Aorta (tissue), 5 donors: ENCODE measurements at places on chromosomes 4 and X. TPM values are rescaled to one million over a fixed set of nuclear protein-coding genes. Genes with fewer than 3 reads are reported as not detected.

- no peak overlapping the region for H3K4me3 ChIP-seq
- no peaks in the 10 kb centered on the region for H3K36me3 ChIP-seq
- no peaks in the 10 kb centered on the region for H3K27me3 ChIP-seq
These were observed 3.5 kb upstream of the CLNK start for GRCh38 chr4:10688022-10688421.

- DNase-seq, result no peak
- no peaks in the 10 kb centered on the region for H3K4me1 ChIP-seq
- no peak overlapping the region for H3K4me3 ChIP-seq
- no peaks in the 10 kb centered on the region for H3K27me3 ChIP-seq
These were observed 75.4 kb downstream of the AR start for GRCh38 chrX:67619253-67619652.

GRCh38 chr4:78150543-78150864 lies 93.4 kb downstream of the FRAS1 start:
- no peaks in the 10 kb centered on the region for H3K4me1 ChIP-seq
- H3K4me3 ChIP-seq, result no peak overlapping the region
- H3K27ac ChIP-seq, result no peak overlapping the region
- no peak for DNase-seq

DNA sequence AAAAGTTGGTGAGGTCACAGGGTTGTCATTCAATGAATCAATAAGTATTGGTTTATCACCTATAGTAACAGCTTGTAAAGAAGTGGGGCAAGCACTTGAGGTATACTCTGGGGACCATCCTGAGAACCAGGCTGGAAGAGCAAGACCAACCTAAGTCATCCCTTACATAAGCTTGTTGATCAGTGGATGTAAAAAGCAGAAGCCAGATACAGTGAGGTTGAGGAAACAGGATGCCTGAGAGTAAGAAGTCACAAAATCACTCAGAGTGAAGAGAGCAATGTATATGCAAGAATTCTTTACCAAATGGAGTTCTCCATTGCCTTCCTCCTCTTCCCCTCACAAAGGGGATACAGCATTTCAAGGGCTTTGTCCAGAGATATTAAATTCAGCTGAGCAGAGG lies 76.3 kb upstream of the PACRGL start:
- H3K27ac ChIP-seq, result no peak overlapping the region
- no peaks in the 10 kb centered on the region for H3K27me3 ChIP-seq
- H3K36me3 ChIP-seq, result no peaks in the 10 kb centered on the region
- no peak for DNase-seq
- no peak overlapping the region for H3K4me3 ChIP-seq

- no peaks in the 10 kb centered on the region for H3K36me3 ChIP-seq
- H3K27me3 ChIP-seq, result no peaks in the 10 kb centered on the region
- H3K27ac ChIP-seq, result no peak overlapping the region
- no peaks in the 10 kb centered on the region for H3K4me1 ChIP-seq
These were observed 12.0 kb downstream of the RFC1 start for GRCh38 chr4:39354254-39354552.

DNA sequence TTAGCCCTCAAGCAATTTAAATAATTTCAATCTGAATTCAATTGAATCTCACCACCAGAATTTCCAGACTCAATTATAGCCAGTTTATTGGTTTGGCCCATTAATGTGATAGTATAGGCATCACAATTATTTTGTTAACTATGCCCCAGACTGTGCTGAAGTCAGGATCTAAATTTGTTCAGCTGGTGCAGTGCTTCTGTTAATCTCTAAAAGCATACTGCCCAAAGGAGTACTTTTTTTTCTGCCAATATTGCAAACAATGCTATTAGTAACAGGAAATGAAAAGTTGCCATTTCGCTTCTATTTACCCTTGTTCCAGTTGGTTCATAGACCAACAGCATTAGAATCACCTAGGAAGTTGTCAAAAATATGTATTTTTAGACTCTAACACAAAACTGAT lies 171.0 kb downstream of the GPM6A start:
- H3K36me3 ChIP-seq, result no peaks in the 10 kb centered on the region
- H3K4me3 ChIP-seq, result no peak overlapping the region
- DNase-seq, result no peak
- H3K4me1 ChIP-seq, result no peaks in the 10 kb centered on the region
- no peak overlapping the region for H3K27ac ChIP-seq

DNA sequence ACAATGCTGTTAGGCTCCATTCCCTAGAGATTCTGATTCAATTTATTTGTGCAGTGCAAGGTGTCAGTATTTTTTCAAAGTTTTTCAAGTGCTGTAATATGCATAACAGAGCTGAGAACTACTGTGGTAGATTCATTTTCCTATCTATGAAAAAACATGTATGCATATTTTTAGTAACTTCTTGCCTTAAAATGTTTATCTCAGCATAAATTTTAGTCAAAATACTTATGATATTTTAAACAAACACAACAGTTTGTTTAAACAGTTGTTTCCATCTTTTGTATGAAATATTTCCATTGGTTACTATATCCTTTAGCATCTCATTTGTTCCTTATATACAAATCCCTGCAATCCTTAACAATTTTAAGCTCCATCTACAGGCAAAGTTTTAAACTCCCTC lies 624.8 kb upstream of the ADGRL3 start:
- no peak overlapping the region for H3K27ac ChIP-seq
- no peaks in the 10 kb centered on the region for H3K36me3 ChIP-seq

GRCh38 chrX:145886469-145886868 lies 68.8 kb downstream of the SLITRK2 start:
- no peak overlapping the region for H3K4me3 ChIP-seq
- H3K27me3 ChIP-seq, result peaks cover 1% of the 10 kb centered on the region
- H3K4me1 ChIP-seq, result no peaks in the 10 kb centered on the region
- no peak overlapping the region for H3K27ac ChIP-seq

GRCh38 chr4:17707671-17708070 lies 73.8 kb downstream of the FAM184B start:
- H3K27ac ChIP-seq, result no peak overlapping the region
- no peaks in the 10 kb centered on the region for H3K27me3 ChIP-seq
- H3K4me3 ChIP-seq, result no peak overlapping the region

DNA sequence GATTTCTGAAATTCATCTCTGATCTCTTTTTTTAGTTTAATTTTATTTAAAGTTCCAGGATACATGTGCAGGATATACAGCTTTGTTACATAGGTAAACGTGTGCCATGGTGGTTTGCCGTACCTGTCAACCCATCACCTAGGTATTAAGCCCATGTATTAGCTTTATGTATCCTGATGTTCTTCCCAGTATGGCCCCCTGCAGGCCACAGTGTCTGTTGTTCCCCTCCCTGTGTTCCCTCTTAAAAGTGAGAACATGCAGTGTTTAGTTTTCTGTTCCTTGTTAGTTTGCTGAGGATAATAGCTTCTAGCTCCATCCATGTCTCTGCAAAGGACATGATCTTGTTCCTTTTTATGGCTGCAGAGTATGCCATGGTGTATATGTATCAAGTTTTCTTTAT lies 153.2 kb downstream of the RAPGEF2 start:
- no peak for DNase-seq
- no peaks in the 10 kb centered on the region for H3K27me3 ChIP-seq
- H3K4me1 ChIP-seq, result no peaks in the 10 kb centered on the region
- H3K27ac ChIP-seq, result no peak overlapping the region
- H3K36me3 ChIP-seq, result no peaks in the 10 kb centered on the region

- H3K27ac ChIP-seq, result no peak overlapping the region
- DNase-seq, result no peak
- H3K27me3 ChIP-seq, result no peaks in the 10 kb centered on the region
- peaks cover 2% of the 10 kb centered on the region for H3K4me1 ChIP-seq
- H3K36me3 ChIP-seq, result no peaks in the 10 kb centered on the region
These were observed 22.1 kb downstream of the UBE2K start for GRCh38 chr4:39719804-39720580.

- DNase-seq, result no peak
- no peak overlapping the region for H3K27ac ChIP-seq
- H3K4me1 ChIP-seq, result no peaks in the 10 kb centered on the region
- no peaks in the 10 kb centered on the region for H3K27me3 ChIP-seq
- H3K36me3 ChIP-seq, result no peaks in the 10 kb centered on the region
These were observed 8.0 kb downstream of the MSX1 start for GRCh38 chr4:4867375-4868039.

GRCh38 chr4:39464886-39465501 lies 6.1 kb downstream of the LIAS start:
- H3K27ac ChIP-seq, result no peak overlapping the region
- H3K4me3 ChIP-seq, result no peak overlapping the region
- DNase-seq, result no peak
- no peaks in the 10 kb centered on the region for H3K36me3 ChIP-seq
- H3K27me3 ChIP-seq, result no peaks in the 10 kb centered on the region

GRCh38 chr4:185638548-185639301 lies 103.4 kb upstream of the PDLIM3 start:
- H3K36me3 ChIP-seq, result no peaks in the 10 kb centered on the region
- DNase-seq, result peak; percentile 80
- H3K27me3 ChIP-seq, result no peaks in the 10 kb centered on the region
- no peak overlapping the region for H3K4me3 ChIP-seq

DNA sequence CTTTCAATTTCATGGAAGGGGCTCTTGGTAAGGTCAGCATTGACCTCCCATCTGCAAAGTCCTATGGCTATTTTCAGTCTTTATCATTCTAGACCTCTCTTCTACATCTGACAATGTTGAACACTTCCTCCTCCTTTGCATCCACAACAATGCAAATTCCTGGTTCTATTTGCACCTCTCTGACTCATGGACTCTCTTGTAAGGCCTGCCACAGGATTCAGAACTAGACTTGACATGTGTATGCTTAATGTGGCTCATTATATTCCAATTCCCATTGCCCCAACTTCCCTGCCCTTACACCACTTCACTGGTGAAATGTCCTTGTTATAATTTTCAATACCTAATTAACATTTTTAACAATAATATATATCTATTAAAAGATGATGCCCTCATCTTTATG lies 314.3 kb upstream of the FGF13 start:
- no peaks in the 10 kb centered on the region for H3K4me1 ChIP-seq
- no peak overlapping the region for H3K27ac ChIP-seq
- no peak for DNase-seq
- H3K27me3 ChIP-seq, result no peaks in the 10 kb centered on the region
- H3K36me3 ChIP-seq, result no peaks in the 10 kb centered on the region
- H3K4me3 ChIP-seq, result no peak overlapping the region

GRCh38 chr4:185966549-185966948 lies 102.4 kb upstream of the TLR3 start:
- no peaks in the 10 kb centered on the region for H3K27me3 ChIP-seq
- H3K4me1 ChIP-seq, result peaks cover 3% of the 10 kb centered on the region
- DNase-seq, result no peak
- no peak overlapping the region for H3K27ac ChIP-seq

DNA sequence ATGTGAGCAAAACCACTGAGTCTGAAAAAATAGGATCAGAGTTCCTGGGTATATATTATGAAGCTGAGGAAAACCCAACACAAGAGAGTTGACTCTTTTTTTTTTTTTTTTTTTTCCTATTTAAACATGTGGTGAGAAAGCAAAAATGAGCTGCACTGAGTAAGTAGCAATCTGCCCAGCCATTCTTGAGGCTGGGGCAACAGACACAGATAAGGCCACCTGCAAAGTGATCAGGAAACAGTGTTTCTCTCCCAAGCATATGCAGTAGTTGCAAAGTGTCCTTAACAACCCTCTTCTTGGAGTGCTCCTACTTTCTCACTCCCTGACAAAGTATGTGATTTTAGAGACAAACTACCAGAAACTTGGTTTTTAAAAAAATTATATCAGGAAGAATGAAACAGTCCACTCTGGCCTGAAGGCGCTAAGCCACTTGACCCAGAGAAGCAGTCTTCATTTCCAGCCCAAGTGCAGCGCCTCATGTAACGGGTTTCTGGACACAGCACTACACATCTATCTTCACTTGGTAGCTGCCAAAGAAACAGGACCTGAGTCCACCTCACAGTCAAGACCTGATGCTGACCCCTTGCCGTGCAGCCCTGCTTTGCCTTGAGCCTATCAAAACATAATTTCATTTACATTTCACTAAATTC lies 124.6 kb upstream of the MAP3K15 start:
- no peak for DNase-seq
- no peak overlapping the region for H3K27ac ChIP-seq
- H3K27me3 ChIP-seq, result no peaks in the 10 kb centered on the region
- no peaks in the 10 kb centered on the region for H3K36me3 ChIP-seq

DNA sequence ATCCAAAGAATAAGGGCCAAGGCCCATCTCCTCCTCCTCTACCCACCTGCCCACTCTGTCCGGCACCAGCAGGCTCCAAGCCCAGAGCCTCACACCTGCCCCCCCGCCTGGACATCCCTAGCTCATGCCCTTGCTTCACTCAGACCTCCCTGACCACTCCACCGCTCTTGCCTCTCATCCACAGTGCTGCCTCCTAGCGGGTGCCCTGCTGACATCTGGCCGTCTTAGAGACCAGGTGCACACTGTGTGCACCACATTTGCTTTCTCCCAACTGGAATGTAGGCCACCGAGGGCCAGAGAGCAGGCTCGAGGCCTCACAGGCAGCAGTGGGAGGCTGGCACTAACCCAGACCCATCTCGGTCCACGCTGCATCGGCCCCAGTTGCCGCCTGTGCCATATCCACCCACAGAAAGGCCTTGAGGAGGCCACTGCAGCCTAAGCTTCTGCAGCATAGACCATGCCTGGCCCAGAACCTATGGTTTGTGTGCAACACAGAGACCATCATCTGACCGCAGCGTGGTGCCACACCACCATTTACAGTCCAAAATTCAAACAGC lies 13.5 kb downstream of the LETM1 start:
- no peaks in the 10 kb centered on the region for H3K36me3 ChIP-seq
- no peak overlapping the region for H3K4me3 ChIP-seq
- no peak overlapping the region for H3K27ac ChIP-seq
- no peaks in the 10 kb centered on the region for H3K27me3 ChIP-seq
- DNase-seq, result no peak

DNA sequence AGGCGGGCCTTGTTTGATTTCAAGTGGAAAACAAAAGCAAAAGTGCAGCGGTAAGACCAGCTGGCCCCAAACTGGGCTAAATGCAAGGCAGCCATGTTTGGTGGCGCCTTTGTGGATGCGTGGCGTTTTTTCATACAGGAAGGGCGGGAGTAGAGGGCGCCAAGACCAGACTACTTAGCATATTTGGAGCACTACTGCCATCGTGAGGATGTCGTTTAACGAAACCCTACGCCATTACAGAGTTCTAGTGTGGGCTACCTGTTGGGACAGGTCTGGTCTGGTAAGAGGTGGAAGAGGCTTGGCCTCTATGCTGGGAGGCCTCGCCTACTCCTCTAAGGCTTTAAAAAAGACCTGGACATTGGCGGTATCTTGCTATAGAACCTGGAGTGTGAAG lies 230.7 kb upstream of the STK26 start:
- no peaks in the 10 kb centered on the region for H3K27me3 ChIP-seq
- no peak overlapping the region for H3K27ac ChIP-seq
- H3K36me3 ChIP-seq, result no peaks in the 10 kb centered on the region
- DNase-seq, result peak; percentile 93
- no peak overlapping the region for H3K4me3 ChIP-seq

TRIM61 gene
- 0.81 TPM for total RNA-seq

SMIM10 gene
- total RNA-seq, result 13.5 TPM

HSFX3 gene
- not detected for total RNA-seq

TCEANC gene
- 2.3 TPM for total RNA-seq

DCHS2 gene
- total RNA-seq, result 0.06 TPM

C4orf46 gene
- total RNA-seq, result 2.2 TPM

BCLAF3 gene
- 22.0 TPM for total RNA-seq

SPRY1 gene
- total RNA-seq, result 210 TPM

PACRGL gene
- 19.5 TPM for total RNA-seq
